ENCODE measurements at places on chromosomes 12 and 14.

- DNase-seq = no peak
Observed at GRCh38 chr12:84551373-84551772, 361.2 kb downstream of the SLC6A15 start.

DNA sequence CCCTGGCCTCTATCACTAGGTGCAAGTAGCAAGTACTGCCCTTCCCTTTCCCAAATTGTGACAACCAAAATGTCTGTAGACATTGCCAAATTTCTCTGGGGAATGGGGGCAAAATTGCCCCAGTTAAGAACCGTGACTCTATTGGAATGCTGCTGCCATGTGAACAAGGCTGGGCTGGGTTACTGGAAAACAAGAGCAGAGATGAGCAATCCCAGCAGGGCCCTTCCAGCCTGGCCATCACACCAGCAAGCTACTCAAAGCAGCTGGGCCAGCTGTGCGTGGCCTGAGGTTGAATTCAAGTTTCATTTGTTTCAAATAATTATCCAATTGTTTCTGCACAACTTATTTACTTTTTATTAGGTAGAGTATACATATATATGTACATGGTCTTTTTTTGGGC lies 103.4 kb upstream of the PKP2 start:
- no peak for DNase-seq

GRCh38 chr12:46386877-46387629 lies 14.5 kb upstream of the SLC38A2 start:
- DNase-seq = no peak

- no peak for DNase-seq
Observed at GRCh38 chr14:71245659-71246361, 338.6 kb downstream of the PCNX1 start.

DNA sequence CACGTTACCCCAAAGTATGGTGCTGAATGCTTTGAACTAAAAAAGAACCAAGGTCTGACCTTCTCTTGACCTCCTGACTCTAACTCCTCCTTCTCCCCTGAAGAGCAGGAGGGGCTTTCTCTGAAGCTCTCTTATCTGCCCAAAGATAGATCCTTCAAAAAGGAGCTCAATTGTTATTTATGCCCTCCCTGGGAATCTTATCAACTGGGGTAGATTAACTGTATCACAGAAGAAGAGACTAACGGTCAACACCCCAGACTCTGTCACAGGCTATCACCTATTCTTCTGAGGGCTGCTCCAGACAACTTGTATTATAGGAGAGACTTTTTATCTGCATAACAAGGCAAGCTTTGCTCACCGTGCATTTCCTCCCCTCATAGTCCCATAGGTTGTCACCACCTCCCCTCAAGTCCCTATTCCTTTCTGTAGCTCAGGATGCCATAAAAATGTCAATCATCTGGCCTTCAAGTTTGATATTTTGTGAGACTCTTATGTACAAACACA lies 86.6 kb downstream of the PAPLN start:
- no peak for DNase-seq

DNA sequence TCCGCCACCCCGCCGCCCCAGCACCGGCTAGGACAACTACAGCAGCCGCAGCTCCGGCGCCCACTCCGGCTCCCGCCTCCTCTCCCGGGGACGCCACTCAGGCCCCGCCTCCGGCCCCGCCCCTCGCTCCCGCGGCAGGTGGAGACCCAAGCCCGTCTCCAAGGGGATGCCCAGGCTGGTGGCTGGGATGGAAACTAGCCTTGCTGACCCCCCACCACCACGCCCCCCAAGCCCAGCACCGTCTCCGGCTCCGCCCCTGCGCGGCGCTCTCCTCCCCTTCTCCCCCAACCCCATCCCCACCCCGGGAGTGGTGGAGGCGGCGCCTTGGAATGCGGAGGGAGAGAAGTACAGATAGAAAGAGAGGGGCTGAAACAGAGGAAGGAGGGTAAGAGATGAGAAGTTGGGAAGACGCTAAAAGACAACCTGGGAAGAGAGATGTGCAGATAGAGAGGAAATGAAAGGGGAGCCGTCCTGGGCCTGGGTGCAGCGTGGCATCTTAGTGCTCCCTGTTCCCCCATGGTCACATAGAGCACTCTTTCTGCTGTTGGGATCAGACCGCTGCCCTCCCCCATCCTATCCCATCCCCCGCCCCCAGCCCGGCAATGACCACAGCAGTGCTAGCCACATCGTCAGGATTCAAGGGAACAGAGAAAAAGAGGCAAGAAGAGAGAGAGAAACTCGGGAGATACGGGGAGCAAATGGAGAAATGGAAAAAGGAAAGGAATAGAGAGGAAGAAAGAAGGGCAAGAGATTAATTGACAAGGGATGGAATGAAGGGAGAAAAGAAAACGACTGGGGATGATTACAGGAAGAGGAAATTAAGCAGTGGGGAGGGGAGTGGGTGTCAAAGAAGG lies at the start of gene ITGA7:
ITGA7 (minus strand) TSS at position 64 of the 854 bp plus-strand sequence. CDS start 222 bp downstream, outside the sequence.
- peak; percentile 41 for DNase-seq

DNA sequence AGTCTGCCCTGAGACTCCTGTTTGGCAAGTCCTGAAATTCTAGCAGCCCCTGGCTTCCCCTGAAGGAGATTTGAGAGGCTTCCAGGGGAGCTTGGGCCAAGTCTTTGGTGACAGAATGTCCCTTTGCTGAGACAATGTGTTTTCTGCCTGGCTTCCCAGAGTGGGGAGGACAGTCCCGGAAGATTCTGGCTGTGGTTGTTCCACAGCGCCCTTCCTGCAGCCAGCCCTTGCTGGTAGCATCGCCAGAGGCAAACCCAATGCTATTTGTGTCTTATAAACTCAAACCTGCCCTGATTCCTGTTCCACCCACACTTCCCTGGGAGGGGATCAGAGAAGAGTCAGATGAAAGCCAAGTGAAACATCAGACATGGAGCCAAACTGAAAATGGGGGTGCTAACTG lies 56.4 kb upstream of the OAS1 start:
- DNase-seq = peak; percentile 21
